ENCODE measurements at places on chromosomes 1 and 21.

DNA sequence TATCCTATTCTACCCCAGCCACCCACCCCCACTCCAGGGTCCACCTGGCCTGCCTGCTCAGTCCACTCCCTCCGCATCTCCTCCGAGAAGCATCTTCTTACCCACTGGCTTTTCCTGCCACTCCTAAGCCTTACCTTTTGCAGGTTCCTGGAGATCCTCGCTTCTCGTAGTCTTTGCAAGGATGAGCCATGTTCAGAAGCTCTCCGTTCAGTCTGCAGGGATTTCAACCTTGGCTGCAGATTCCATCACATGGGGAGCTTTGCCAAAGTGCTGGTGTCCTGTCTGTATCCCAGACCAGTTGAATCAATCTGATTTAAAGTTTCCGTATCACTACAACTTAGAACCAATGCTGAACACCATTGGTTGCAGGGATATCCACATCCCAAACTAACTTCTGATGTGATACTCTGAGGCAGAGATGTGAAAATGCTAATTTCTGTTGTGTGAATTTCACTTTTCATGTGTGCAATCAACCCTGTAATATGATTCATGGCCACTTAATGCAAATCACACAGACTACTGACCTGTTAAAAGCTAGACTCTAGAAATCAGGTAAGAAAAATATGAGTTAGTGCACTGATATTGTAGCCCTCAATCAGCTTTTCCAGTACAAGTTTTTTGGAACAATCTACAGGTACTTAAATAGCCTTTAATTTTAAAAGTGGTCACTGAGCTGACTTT is 61.9 kb downstream of the CAPN2 start:
- DNase-seq: peak; percentile 44

DNA sequence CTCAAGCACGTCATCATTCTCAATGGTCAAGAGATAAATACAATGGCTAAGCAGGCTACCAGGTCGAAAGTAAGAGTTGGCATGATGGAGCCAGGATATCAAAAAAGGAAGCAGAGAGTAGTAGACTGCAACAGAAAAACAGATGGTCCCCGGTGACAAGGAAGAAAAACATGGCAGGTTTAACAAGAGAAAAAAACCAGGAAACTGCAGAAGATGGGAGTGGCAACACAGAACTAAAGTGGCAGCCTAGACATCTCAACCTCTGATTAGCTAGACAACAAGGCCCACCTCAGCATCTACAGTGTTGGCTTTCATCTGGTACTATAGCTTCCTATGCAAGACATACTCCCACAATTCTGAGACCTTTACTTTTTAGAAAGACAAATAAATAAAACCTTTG is 3.1 kb downstream of the UBR4 start:
- no peak for DNase-seq

DNA sequence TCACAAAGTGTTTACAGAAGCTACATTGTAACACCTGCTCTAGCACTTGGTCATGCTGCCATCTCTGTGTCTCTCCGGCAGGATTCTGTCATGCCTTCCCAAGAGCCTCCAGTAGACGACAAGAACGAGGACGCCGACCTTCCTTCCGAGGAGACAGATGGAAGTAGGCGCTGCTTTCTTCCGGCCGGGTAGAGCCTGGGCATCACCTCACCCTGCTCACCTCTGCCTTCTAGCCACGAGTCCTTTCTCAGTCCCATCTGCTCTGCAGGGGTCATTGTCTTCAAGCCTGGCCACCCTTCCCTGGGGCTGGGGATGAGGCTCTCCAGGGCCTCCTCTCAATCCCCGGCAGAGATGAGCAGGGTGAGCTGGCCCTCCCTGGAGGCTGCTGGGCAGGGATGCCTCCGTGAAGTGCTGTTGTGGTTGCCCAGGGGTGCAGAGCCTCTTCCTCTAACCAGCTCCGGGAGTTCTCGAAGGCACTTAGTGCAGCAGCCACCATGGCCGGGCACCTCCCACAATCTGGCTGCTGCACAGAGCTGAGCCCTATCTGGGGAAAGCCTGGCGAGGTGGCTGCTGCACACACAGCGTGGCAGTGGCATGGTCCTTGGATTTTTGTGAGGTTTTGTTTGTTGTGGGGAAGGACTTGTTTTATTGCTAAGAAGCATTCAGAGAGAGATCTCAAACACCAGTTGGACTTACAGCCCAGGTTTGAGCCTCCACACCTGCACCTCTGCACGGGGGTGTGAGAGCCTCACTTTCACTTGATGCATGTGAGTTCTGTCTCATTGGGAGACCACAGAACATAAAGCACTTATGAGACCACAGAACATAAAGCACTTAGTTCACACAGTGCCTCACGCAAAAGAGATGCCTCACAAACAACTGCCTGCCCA is 48.4 kb downstream of the FAAP20 start:
- DNase-seq: no peak

- DNase-seq: peak; percentile 89
Measured at GRCh38 chr1:45583666-45584350, at the start of gene NASP. Gene NASP, plus strand, starts transcription at chr1:45584041. Its CDS starts 106 bp downstream, at chr1:45584147.

- DNase-seq: no peak
Measured at GRCh38 chr1:182485861-182486260, 35.9 kb downstream of the RGSL1 start.

GRCh38 chr1:181630398-181630797 is 147.1 kb downstream of the CACNA1E start:
- DNase-seq: no peak

GRCh38 chr21:42847051-42847707 is 32.2 kb downstream of the WDR4 start:
- DNase-seq: no peak

DNA sequence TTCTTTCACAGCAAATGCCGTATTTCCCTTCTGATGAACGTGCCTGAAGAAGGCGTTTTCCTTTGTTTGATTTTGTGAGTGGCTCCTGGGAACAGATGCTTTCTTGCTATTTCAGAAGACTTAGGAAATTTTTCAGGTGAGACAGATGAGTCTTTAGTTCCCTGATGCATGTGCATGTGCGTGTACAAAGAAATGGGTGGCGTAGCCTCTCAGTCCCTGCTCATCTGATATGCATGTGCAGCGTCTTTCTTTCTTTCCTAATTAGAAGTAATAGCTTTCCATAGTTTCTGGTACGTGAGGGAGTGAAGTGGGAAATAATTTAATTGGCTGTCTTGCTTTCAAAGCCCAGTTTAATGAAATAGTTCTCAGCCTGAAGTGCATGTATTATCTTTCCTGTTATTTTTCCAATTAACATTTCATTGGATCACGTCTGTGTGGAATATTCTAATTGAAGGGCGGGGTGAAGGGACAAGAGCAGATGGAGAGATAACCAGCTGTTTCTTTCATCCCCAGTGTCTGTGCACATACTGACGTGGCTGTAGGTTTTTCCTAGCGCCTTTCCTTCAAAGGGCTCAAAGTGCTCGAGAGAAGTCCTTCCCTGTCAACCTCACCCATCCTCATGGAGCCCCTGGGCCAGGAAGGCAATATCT is 104.3 kb downstream of the FAM78B start:
- DNase-seq: no peak

GRCh38 chr1:2529784-2530512 is at the start of gene HES5:
Gene HES5, minus strand, starts transcription at chr1:2530263. Its CDS starts 99 bp downstream, at chr1:2530164.
- no peak for DNase-seq

DNA sequence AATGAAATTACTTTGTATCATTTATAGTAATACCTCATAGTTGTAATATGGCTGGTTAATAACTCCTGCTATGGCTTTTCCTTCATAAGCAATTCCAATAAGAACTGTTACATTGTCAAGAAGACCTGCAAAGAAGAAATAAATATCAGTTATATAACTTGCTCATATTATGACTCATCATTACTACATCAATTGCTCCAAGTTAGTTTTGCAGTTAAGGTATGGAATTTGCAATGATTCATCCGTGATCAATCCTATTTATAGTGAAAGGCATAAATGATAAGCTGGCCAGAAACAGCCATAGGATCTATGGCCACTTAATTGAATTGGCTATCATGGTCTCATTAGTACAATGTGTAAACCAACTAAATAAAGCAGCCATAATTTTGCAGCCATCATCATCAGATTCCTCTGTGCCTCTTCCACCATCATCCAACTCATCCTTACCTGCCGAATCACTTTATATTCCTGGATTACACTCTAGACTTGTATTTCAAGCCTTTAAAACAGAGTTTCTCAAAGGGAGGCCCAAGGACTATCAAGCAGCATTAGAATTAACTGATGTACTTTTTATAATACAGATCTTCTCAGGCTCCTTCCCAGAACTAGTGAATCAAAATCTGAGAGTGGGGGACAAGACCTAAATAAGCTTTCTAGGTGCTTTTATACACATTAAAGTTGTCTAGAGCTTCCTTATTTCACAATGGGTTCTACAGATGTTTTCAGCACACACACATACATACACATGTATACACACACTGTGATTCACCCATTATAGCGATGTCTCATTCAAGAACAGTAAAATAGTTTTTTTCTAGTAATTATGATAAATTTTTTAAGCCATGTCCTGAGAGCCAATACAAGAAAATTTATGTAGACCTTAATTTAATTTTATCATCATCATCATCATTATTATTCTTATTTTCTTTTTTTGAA is 21.2 kb upstream of the EPRS1 start:
- DNase-seq: no peak

- DNase-seq: no peak
Measured at GRCh38 chr1:112061056-112061455, 71.6 kb upstream of the KCND3 start.

GRCh38 chr1:87957331-87957730 is 628.7 kb downstream of the LMO4 start:
- no peak for DNase-seq

- DNase-seq: no peak
Measured at GRCh38 chr1:101392552-101392951, 155.7 kb downstream of the S1PR1 start.

GRCh38 chr1:116945996-116946395 is 36.3 kb downstream of the PTGFRN start:
- no peak for DNase-seq

- no peak for DNase-seq
Measured at GRCh38 chr1:116763116-116763786, 9.0 kb downstream of the CD2 start.

DNA sequence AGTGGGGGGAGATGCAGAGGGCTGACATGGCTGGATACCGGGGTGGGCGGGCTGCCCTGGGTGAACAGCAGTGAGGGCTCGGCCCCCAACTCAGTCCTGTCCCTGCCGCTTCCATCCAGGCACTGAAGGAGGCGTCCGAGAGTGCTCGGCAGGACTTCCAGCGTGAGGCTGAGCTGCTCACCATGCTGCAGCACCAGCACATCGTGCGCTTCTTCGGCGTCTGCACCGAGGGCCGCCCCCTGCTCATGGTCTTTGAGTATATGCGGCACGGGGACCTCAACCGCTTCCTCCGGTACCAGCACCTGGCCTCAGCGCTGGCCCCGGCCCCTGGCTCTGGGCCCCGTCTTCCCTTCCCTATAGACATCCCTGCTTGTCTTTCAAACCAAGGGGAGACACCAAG is 15.6 kb downstream of the NTRK1 start:
- no peak for DNase-seq

- DNase-seq: peak; percentile 89
Measured at GRCh38 chr1:235902677-235903542, 36.2 kb upstream of the LYST start.

GRCh38 chr1:214552174-214552608 is 789 bp upstream of the PTPN14 start:
- DNase-seq: peak; percentile 81

DNA sequence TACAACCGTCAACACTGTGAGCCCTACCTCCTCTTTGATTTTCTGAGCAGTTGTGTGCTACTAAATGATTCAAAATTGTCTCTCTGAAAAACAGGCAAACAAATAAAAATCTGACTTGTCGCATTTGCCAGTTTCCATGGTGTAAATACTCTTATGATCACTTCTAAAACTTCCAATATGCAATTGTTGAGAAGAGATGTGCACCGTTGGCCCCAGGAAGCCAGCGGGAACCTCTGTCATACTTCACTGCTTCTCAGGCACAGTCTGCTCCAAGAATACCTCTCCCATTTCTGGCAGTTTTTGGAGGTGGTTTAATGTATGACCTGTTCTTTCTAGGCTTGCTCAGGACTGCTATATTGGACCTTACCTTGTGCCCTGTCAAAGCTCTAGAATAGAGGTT is 196.0 kb upstream of the NCAM2 start:
- DNase-seq: no peak

Measured in Caki2 (cell line).